ENCODE measurements at places on chromosomes 7 and 10.

DNA sequence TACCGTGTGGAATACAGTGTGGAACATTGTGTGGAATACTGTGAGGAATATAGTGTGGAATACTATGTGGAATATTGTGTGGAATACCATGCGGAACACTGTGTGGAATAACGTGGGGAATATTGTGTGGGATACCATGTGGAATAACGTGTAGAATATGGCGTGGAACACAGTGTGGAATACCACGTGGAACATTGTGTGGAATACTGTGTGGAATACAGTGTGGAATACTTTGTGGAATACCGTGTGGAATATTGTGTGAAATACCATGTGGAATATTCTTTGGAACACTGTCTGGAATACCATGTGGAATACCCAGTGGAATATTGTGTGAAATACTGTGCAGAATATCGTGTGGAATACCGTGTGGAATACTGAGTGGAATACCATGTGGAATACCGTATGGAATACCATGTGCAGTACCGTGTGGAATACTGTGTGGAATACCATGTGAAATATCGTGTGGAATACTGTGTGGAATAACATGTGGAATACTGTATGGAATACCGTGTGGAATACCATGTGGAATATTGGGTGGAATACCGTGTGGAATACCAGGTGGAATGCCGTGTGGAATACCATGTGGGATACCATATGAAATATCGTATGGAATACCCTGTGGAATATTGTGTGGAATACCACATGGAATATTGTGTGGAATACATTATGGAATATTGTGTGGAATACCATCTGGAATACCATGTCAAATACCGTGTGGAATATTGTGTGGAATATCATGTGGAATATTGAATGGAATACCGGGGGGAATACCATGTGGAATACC is 133.1 kb upstream of the CHST15 start:
- DNase-seq: no peak

DNA sequence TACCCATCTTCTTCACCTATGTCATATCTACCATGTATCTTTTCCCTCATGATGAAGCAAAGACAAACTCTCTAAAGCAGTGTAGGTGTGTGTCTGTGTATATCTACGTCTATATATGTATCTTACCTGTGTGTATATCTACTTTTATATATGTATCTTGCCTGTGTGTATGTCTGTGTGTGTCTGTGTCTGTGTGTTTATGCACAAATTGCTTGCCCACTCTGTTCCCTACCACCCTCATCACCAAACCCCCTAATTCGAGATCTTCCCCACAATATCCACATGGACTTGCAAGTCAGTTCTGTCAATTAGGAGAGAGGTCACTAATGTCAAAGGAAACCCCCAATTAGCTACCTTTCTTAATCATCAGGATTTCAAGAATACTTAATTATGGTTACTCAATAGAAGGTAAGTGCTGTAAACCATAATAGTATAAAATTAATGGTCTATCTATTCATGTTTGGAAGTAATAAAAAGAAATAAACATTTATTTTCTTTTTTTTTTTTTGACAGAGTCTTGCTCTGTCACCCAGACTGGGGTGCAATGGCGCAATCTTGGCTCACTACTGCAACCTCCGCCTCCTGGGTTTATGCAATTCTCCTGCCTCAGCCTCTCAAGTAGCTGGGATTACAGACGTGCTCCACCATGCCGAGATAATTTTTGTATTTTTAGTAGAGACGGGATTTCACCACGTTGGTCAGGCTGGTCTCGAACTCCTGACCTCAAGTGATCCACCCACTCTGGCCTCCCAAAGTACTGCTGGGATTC is 43.6 kb downstream of the ANKRD61 start:
- DNase-seq: no peak

DNA sequence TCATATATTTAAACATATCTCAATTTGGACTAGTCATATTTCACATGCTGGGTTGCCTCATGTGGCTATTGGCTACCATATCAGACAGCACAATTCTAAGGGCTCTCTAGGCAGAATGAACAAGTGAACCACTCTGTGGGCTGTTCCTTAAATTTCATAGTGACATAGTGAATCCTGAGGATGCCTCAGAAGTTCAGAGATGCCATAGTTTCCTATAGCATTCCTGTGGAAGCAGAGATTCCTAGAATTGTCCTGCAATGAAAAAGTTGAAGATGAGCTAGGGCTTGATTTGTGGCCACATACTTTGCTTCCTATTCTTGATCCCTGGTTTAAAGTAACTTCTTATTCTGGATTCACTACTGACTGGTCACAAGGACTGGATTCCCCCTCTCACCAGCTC is 35.6 kb downstream of the MKX start:
- DNase-seq: no peak

GRCh38 chr10:123807444-123808035 is 84.1 kb downstream of the CPXM2 start:
- no peak for DNase-seq

DNA sequence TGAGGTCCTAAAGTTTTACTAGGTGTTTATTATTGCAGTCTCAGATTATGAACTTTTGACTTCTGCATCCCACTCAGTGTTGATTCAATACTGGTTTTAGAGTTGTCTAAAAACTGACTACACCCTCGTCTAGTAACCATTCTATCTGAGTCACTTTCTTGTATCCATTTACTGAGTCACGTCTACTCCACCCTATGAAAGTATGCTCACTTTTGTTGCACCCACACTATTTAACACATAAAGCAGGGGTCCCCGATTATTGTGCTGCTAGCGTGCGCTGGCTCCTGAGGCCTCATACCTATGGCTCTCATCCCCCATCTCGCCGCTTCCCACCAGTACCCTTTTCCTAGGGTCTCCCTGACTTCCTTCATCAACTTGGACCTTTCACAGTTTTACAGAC is 2.0 kb downstream of the SAMD9 start:
- DNase-seq: no peak

DNA sequence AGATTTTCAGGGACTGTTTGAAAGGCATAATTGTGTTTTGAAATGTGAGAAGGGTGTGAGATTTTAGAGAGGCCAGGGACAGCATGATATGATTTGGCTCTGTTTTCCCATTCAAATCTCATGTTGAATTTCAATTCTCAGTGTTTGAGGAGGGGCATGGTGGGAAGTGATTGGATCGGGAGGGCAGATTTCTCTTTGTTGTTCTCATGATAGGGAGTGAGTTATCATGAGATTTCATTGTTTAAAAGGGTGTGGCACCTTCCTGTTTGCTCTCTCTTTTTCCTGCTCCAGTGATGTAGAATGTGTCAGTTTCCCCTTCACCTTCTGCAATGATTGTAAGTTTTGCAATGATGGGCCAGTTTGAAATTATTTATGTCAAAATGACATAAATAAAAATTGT is 113.0 kb upstream of the PCDH15 start:
- no peak for DNase-seq

- DNase-seq: peak; percentile 38
These were observed 335.3 kb upstream of the KLF6 start for GRCh38 chr10:4120096-4120853.

Measured in CD4-positive, alpha-beta T cell treated with Interleukin-4 for 1 hour (primary cell).